ENCODE measurements at places on chromosomes 13 and 19.
A peak's percentile ranks its signal among the peaks of the same experiment; 100 is the strongest.

DNA sequence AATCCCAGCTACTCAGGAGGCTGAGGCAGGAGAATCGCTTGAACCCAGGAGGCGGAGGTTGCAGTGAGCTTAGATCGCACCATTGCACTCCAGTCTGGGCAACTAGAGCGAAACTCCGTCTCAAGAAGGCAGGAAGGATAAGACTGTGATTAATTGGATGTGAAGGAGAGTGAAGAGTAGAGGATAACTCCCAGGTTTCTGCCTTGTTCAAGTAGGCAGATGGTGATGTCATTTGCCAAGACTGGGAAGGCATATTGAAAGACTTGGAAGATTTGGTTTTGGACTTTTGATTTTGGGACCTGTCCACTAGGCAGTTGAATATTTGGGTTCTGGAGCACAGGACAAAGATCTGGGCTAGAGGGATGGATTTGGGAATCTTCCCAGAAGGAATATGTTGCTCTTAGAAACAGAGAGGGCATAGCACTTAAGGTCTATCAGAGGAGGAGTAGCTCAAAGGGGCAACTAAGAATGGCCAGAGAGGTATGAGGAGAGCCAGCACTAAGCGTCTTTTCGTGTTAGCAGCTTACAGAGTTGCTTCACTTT is 20.0 kb downstream of the GARRE1 start:
- no peak for DNase-seq

DNA sequence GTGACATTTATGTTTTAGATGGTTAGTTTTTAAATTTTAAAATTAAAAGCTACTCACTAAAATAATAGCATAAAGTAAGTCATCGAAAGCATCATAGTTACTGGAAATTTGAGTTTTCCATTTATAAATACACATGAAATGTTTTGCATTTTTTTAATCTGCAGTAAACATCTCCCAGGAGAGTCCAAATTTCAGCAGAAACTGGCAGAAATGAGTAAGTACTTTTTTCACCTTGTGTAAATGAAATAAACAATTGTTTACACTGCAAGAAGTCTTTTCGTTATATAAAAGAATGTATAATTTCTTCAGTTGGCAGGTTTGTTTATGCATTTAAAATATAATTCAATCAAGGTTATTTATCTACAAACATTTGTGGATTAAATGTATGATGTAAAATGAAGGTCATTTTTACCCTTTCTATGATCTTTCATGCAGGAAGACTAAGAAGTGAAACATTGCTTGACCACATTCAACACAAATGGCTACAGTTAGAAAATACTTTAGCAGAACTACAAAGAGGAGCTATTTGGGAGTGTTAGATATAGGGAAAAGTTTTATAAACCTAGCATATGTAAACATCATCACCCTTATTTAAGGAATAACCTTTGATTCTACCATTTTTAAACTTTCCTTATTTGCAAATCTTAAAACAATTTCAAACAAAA is 55.6 kb downstream of the RCBTB2 start:
- no peak for DNase-seq

DNA sequence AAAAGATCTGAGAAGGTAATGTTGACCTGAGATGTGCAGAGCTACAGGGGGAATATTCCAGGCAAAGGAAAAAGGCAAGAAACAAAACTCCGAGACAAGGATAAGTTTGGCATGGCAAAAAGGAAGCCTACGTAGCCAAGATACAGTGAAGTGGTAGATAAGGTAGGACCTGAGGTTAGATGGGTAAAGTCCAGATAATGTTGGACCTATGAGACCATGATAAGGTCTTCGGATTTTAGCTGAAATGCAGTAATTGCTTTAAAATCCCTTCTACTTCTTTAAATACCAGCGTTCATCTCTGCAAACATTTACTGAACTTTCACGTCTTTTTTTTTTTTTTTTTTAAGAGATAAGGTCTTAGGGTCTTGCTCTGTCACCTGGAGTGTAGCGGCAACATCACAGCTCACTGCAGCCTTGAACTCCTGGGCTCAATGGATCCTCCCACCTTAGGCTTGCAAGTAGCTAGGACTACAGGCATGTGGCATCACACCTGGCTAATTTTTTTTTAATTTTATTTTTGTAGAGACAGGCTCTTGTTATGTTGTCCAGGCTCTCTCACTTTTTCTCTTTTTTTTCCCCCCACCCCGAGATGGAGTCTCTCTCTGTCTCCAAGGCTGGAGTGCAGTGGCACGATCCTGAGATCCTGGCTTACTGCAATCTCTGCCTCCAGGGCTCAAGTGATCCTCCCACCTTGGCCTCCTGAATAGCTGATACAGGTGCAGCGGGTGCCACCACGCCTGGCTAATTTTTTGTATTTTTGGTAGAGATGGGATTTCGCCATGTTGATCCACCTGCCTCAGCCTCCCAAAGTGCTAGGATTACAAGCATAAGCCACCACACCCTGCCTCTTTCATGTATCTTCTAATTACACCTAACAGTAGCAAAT is 4.2 kb upstream of the WBP4 start:
- no peak for DNase-seq

DNA sequence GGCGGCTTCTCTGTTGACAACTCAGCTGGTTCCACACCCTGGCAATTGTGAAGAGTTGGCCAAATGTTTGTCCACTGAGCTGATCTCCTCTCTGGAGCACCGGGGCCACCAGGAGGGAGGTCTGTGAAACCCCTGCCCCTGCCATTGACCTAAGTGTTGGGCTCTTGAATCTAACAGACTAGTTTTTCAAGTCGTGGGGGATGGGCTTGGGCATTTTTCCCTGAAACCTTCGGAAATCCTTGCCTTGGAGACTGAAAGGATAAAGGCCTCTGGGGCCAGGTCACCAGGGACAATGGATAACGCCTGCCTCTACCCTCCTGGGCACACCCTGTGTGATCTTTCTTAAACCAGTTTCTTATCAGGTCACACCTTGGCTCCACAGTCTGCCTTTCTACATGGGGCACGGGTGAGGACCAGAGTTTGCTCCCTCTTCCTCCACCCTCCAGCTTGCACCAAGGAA is 881 bp downstream of the GEMIN7 start:
- DNase-seq = no peak

- no peak for DNase-seq
Observed at GRCh38 chr13:21243045-21243897, 66.8 kb downstream of the MRPL57 start.

DNA sequence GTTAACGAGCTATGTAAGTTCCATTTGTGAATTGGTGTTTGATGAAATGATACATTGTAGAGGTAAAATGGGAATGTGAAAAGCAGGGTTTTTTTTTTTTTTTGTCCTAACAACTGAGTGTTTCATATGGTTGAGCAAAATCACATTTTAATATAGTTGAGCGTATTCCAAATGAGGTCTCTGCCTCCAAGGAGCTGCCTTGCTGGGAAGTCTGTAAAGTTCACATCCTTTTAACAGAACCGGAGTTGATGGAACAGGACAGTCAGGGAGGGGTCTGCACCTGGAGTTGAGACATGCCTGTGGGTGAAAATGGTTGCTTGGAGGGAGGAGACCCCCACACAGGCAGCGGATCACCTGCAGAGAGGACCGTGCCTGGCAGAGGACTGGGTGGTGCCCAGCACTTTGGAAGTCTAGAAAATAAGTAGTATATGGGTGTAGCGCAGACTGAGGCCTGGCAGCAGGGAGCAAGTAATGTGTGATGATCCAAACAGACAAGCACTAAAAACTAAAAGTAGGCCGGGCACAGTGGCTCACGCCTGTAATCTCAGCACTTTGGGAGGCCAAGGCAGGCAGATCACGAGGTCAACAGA is 75.2 kb upstream of the UBAC2 start:
- DNase-seq = no peak

GRCh38 chr19:41308450-41309179 is 1.4 kb upstream of the CCDC97 start:
- DNase-seq = peak; percentile 92

DNA sequence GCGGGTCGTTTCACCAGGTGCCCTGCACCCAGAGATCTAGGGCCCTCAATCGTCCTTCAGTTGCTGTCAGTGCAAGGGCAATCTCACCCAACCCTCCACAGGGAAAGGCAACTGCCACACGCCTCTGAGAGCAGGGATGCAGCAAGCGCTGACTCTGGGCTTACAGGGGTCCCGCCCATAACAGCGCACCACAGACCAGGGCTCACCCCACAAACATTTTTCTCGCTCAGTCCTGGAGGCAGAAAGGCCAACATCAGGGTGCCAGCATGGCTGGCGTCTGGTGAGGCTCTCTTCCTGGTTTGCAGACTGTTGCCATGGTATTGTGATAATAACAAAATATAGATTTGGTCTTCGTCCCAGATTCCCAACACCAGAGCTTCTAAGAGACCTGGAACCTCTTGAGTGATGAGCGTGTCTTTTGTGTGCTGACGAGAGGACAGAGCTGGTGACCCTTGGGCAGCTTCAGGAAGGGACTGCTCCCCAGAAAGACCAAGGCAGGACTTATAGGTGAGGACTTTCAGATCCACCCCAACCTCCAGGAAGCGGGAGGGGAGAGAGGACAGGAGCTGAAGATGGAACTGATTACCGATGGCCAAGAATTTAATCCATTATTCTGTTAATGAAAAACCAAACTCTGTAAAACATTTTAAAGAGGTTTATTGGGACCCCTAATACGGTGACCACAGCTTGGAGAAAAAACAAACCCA is 51.3 kb downstream of the C13orf46 start:
- DNase-seq = no peak

DNA sequence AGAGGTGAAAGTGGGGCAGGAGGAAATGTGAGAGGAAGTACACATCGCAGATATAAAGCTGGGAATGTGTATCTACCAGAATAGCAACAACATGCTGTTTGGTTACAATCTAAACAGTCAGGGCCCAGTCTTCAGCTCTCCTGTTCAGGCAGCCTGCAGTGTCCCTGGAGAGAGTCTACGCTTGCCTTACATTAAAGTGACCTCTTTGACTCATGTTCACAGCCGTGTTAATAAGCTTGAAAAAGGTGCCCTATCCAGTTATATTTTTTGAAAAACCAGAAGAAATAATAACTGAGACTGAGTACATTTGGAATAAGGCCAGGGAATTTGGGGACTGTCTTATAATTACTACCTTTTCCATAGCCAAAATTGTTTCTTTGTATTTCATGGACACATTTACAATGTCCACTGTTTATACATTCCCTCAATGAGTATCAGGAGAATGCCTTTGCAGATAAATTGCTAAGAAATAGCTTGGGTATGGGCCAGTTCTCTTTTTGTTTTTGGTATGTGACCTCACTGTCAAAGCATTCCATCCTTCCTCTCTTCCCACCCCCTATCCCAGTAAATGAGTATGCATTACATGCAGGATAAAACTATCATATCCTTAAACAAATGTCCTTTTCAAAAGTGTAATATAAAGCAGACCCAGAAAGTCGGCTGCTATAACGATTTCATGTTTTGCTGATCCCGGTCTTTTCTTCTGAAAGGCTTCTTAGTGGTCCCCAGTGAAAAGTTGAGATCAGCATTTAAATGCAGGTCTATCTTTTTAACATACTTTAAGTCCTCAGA is 82.6 kb downstream of the PCDH9 start:
- DNase-seq = no peak

DNA sequence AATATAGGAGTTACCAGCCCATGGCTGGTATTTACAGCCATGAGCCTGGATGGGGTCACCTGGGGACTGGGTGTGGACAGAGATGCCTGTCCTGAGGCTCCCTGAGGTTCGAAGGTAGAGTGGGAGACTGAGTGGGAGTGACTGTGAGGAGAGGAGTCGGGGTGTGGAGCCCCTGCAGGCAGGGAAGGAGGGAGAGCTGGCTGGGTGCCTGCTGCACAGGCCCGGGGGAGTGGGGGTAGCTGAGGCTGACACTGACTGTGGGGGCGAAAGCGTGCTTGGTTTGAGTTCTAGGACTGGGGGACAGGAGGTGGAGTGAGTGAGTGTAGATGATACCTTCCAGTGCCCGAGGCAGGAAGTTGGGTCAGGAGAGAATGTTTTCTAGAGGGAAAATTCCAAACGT is 7.1 kb downstream of the RAB11B start:
- no peak for DNase-seq

DNA sequence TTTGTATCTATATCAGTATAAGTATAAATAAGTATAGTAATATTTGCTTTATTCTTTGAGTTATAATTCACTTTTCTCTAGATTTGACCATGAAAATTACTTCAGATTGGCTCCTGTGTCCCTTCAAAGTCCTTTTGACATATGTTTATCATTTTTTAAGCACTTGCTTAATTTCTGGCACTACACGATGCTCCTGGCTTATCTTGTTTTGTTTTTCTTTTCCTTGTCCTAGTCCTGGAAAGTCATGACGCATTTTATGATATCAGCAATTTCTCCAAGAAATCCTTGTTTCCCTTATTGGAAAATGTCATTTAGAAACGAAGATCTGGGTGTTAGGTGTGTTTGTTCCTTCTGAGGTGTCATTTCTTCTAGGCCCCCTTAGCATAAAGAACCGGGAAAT is 226.5 kb downstream of the POU4F1 start:
- no peak for DNase-seq

GRCh38 chr19:17103177-17103576 is 27.6 kb downstream of the MYO9B start:
- no peak for DNase-seq

- no peak for DNase-seq
Observed at GRCh38 chr13:93859716-93860115, 619.8 kb downstream of the DCT start.

DNA sequence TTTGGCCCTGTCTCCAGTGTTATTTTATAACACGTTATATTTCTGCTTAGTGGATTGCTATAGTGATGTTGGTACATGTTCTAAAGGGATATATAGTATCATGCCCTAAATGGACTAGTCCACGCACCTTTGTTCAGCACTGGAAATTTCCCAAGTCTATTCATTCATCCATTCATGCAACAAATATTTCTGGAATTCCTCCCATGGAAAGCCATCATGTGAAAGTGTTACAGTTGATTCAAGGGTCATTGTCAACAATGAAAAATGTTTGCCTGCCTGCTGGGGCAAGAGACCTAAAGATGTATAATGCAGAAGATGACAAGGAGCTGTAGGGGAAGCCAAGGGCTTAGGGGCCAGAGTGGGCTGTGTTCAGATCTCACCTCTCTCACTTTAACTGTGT is 10.8 kb upstream of the HSPH1 start:
- no peak for DNase-seq

- DNase-seq = no peak
Observed at GRCh38 chr13:51971520-51972426, 39.5 kb downstream of the ATP7B start.

DNA sequence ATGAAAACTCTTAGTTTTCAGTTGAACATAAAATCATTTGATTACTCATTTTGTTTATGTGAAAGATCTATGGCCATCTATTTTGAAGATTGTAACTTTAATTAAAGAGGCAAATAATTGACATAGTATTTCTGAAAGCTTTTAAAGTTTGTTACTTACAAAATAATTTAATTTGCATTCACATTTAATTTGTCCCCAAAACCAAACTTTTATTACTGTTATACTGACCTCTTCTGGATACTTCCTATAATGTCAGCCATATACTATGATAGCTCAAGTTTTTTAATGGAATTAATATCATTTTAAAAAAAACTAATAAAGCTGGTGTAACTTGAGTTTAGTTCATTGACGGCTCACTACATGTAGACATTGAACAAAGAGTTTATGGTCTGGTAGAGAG is 4.9 kb upstream of the SGCG start:
- no peak for DNase-seq
